Stimulated activated naive CD8-positive, alpha-beta T cell treated with anti-CD3 and anti-CD28 coated beads, Interleukin-15, Interleukin-2, amounts not matched to agents 100 U/mL and 50 U/mL, for 24 hours (primary cell): ENCODE measurements at places on chromosomes 5 and 9.

- DNase-seq: no peak
Measured at GRCh38 chr5:133230823-133231578, 179.2 kb downstream of the HSPA4 start.

DNA sequence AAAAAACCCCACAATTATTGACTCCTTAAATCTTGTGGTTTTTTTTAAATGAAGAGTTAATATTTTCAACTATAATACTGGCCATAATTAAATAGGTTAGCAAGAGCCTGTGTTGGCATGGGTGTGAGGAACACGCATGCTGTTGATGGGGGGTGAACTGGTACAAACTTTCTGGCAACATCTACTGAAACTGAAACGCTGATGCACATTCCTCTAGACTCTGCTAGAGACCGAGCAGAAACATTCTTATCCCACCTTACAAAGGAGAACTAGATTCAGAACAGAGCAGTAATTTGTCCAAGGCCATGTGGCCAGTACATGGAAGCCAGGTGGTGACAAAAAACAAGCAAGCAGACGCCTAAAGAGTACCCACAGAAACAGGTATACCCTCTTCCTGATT, 2.4 kb downstream of the BICD2 start:
- DNase-seq: no peak

GRCh38 chr5:171476701-171477100, 57.3 kb downstream of the FGF18 start:
- no peak for DNase-seq

GRCh38 chr5:79200573-79201183, 35.3 kb upstream of the JMY start:
- no peak for DNase-seq

DNA sequence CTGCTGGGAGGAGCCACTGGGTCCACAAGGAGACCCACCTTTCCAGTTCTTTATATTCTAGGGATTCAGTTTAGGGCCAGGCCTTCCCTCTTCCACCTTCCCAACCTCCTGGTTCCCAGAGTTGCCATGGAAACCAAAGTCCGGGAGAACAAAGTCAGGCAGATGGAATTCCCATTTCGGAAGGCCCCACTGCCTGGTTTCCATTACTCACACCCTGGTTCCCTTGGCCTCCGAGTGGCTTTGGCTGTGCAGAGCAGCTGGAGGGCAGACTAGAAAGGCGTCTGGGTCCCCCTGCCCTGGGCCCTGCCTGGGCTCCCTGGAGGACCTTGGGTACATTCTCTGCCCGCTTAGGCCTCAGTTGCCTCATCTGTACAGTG, 136.1 kb downstream of the RGS3 start:
- DNase-seq: no peak

- DNase-seq: no peak
Measured at GRCh38 chr9:35743452-35743851, 5.6 kb downstream of the GBA2 start.

DNA sequence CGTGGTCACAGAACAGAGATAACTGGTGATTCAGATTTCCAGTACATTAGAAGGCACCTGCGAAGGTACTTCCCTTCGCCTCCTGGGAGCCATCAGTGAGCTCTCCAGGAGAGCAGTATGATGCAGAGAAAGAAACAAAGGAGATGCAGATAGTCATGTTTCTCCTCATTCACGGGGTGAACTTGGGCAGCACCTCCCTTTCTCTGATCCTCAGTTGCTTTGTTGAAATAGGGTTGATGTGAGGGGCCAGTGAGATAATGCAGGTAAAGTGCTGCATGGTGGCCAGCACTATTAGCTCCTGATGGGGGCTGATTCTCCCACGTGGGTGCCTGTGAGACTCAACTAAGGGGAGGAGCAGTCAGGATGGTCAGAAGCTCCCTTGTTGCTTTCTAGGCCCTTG, 46.6 kb upstream of the ZNF169 start:
- DNase-seq: no peak

- peak; percentile 43 for DNase-seq
Measured at GRCh38 chr9:125649315-125649714, 57.7 kb downstream of the MAPKAP1 start.

DNA sequence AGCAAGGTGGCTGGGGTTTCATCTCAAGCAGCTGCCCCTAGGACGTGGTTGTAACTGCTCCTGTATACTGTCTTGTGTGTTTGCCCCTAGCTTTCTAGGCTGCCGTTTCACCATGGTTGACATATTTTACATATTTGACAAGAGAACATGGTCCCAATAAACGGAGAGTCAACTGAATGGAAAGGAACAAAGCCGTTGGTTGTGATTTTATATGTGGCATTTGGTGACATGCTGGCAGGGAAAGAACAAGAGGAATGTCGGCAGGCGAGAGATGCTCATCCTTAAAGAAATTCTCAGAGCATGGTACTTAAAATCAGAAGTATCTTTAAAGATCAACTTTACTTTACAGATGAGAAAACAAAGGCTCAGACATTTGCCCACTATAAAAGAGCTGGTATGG, 11.8 kb downstream of the ZNF366 start:
- no peak for DNase-seq
